Skin of body (tissue), 3 donors: ENCODE measurements at places on chromosomes 7 and 10. TPM values are rescaled to one million over a fixed set of nuclear protein-coding genes. Genes with fewer than 3 reads are reported as not detected.

The METTL27 gene
- 3.2 TPM for total RNA-seq

The PLAU gene
- total RNA-seq, result 29.1 TPM

The PAX4 gene
- total RNA-seq, result not detected

The PHTF2 gene
- total RNA-seq, result 27.6 TPM

The AMPH gene
- total RNA-seq, result 3.5 TPM

The CYP2C19 gene
- total RNA-seq, result 0.69 TPM

The ZNF107 gene
- total RNA-seq, result 8.3 TPM

The CCL26 gene
- 0.69 TPM for total RNA-seq

The HOXA7 gene
- 1.5 TPM for total RNA-seq

The CHAT gene
- not detected for total RNA-seq
